ENCODE measurements at places on chromosomes 6 and 20.

- DNase-seq, result peak; percentile 34
These were observed 124.2 kb upstream of the PTPN1 start for GRCh38 chr20:50385733-50386640.

- peak; percentile 82 for DNase-seq
These were observed 59.2 kb upstream of the ADGRB3 start for GRCh38 chr6:68575765-68576439.

DNA sequence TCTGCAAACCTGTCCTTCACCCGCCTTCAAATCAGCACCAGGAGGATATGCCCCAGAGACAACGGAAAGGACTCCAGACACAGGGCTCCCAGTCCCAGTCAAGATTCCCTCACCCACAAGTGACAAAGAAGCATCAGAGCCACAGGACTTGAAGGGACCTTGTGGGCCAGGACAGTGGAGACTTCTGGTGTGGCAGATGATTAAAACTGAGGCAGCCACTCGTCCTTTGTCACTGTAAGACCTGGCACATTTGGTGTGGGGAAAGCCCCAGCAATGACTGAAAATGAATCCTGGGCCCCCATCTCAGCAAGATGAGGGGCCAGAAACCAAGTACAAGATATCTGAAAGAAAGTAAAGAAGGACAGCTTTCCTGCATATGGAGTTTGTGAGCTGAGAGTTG, 15.6 kb upstream of the GMPR start:
- DNase-seq, result no peak

GRCh38 chr6:38815250-38815649, 100.1 kb downstream of the DNAH8 start:
- DNase-seq, result no peak

- no peak for DNase-seq
These were observed 92.2 kb downstream of the MCHR2 start for GRCh38 chr6:99901596-99902384.
